Astrocyte of the cerebellum (primary cell): ENCODE measurements at places on chromosomes 16 and 17.

DNA sequence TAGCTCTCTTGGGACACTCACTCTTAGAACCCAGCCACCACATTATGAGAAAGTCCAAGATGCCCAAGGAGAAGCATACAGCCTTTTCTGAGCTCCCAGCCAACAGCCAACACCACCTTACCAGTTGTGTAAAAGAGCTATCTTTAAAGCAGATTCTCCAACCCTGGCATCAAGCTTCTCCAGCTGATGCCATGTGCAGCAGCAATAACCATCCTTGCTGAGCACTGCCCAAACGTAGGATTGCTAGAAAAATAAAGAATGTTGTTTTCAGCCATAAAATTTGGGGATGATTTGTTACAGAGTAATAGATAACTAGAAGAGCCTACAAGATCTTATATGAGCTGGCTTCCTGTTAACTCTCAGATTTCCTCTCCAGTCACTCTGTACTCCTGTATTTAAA lies 443.7 kb upstream of the DYNLRB2 start:
- no peak for DNase-seq

GRCh38 chr17:41351177-41351576 lies 549 bp upstream of the KRT33A start:
- DNase-seq = no peak

DNA sequence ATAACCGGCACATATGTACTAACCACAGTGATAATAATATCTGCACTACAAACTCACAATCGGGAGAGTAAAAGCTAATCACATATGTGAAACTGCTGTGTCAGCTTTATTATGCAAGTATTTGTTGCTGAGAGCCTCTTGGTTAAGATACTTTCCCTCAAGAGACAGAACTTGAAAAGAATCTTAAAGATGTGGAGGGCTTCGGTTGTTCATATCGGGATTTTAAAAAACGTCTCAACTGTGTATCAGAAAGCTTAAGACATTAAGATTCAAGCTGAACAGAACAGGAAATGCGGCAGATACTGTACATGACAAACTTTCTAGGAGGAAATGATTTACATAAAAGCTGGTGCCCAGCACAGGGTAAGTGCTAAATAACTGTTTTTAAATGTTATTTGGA lies 27.5 kb upstream of the HLF start:
- no peak for DNase-seq

DNA sequence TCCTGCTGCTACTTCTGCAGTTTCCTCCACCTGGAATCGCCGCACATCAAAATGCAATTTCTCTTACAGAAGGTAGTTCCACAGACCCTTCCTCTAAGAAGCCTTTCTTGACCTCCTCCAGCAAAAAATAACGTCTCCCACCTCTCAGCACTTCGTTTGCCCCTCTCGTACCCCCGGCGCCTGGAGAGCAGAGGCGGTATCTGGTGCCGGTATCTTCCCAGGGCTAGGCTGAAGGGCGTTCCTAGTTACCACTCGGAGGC lies 482 bp downstream of the DCTPP1 start:
- no peak for DNase-seq

- no peak for DNase-seq
These were observed 750.7 kb downstream of the KCNJ18 start for GRCh38 chr17:22443061-22443460.

DNA sequence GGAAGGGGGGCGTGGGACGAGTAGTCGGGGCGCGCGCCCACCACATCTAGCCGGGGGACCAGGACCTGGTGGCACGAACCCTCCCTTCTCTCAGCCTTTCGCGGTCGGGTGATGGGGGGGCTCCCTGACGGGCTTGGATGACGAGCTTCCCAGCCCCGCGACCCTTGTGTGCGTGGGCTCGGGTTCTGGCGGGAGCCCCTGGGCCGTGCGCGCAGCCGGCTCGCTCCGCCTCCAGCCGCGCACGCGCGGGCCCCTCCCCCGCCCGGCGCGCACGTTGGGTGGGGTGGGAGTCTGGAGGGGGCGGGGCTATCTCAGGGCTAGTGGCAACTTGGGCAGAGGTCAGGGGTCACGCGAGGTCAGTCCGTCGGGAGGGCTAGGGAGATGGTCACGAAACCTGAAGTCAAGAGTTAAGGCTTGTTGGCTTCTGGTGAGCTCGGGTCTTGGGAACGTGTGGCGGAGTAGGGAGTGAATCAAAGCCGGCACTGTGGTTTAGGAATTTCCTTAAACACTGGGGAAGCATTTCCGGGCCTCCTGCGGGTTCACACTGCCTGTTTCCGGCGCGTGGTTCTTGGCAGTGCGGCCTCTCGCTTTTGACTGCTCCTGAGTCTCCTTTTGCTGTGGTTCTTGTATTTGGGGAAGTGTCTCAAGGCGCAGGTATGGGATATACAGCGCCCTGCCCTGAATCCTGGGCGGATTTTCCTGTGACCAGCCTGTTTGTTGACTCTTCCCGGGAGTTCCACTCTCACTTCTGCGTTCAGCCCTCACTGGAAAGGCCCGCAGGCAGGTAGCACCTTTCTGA lies at the start of gene SRCAP:
TSS of gene SRCAP (plus strand) at position 356 of the 799 bp plus-strand sequence. CDS start 1,654 bp downstream, outside the sequence.
- DNase-seq = peak; percentile 32

DNA sequence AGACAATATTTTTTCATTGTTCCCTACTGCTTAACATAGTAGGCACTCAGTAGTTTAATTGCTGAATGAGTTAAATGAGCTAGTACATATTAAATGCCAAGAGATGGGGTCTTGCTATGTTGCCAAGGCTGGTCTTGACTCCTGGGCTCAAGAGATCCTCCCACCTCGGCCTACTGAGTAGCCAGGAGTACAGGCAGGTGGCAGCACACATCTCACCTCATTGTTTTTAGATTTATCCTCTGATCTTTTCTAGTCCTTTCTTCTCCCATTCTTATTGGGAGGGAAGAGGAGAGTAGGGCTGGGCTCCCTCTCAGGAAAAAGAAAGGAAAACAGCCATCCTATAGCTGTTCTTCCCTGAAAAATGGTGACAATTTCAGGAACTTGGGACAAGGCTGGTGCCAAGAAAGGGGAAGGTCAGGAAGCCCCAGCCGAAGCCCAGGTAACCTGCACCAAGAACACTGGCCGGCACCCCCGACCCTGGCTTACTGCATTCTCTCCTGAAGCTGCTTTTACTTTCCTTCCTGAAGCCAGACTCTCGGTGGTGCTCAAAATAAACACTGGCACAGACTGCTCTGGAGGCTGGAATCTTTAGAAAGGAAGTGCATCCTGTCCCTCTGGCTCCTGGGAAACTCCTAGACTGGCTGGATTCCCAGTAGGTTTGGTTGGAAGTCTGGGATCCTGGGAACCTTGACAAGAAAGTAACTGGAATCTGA lies 2.7 kb downstream of the TNFAIP1 start:
- DNase-seq = peak; percentile 49

GRCh38 chr16:10966129-10966528 lies 21.8 kb downstream of the CLEC16A start:
- no peak for DNase-seq

- no peak for DNase-seq
These were observed 969.1 kb upstream of the CDH8 start for GRCh38 chr16:63005356-63005755.

- no peak for DNase-seq
These were observed 11.3 kb upstream of the PITPNM3 start for GRCh38 chr17:6567528-6568183.

- no peak for DNase-seq
These were observed 54.0 kb downstream of the CNGB1 start for GRCh38 chr16:57916735-57917438.

DNA sequence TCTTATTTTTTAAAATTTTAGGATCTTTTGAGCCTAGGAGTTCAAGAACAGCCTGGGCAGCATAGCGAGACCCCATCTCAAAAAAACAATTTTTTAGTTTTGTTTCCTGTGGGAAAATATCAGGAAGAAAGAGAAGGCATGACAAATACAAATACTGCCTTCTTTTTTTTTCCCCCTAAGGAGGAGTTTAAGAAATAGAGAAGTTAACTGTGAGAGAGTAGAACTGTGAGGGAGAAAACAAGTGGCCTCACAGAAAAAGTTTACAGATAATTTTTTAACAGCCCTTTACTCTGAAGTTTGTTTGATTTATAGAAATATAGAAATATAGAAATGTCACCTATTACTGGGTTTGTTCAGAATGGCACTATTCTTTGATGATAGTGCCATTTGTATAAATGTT lies 21.1 kb downstream of the TTYH2 start:
- no peak for DNase-seq

DNA sequence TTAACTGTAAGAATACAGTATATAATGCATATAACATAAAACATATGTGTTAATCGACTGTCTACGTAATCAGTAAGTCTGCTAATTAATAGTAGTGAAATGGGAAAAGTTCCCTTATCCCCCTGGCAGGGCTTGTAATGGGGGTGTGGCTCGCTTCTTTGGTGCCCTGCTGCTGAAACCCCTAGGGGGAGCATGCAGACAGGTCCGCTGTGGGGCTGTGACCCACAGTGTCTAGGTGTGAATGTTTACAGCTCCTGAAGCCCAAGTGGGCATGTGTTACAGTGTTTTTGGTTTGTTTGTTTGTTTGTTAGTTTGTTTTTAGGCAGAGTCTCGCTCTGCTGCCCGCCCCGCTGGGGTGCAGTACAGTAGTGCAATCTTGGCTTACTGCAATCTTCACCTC lies 495.7 kb downstream of the SHISA9 start:
- DNase-seq = no peak

DNA sequence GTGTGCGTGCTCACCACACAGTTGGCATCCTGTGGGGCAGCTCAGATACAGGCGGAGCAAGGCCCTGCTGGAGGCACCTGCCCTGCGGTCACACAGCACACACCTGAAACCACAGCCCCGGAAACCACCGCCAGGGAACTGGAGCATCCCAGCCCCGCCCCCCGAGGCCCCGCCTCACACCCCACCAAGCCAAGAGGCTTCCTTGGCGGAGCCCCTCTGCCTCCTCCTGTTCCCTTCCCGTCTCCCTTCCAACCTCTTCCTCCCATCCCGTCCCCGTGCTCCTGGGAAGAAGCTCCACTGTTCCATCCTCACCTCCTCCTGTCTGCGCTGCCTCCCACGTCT lies 205.5 kb downstream of the NTN1 start:
- DNase-seq = no peak

- no peak for DNase-seq
These were observed 60.8 kb downstream of the COG7 start for GRCh38 chr16:23392223-23392600.

DNA sequence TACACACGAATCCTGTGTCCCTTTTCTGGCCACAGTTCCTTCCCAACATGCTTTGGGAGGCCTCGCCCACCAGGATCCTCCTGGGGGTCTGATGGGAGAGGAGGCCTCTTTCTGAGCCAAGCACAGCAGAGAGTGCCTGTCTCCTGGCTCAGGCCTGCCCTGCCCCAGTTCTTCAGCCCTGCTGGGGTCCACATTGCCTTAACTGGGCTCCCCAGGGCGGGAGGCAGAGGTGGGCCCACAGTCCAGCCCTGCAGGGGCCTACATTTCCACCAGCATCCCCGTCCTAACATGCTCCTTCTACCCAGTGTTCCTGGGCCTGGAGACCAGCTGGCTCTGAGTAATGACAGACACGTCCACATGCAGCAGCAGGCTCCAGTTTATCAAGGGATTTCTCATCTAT lies 29.6 kb downstream of the WNT9B start:
- no peak for DNase-seq

DNA sequence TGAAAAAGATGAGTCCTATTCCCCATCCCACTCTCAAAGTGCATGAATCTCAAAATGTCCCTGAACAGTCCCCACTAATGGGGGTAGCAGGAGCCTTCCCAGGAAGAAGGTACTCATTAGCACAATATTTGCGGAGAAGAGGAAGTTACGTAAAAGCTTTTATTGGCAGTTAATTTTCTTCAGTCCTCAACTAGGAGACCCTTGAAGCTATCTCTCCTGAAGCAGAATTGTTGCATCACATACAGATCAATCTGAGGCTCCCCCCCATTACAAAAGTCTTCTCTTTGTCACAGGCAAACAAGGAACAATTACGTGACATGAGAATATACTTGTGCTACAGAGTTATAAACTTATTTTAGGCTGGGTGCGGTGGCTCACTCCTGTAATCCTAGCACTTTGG lies 14.2 kb downstream of the SLFN12L start:
- DNase-seq = no peak

GRCh38 chr16:2490190-2491105 lies 15.5 kb downstream of the TBC1D24 start:
- DNase-seq = no peak

DNA sequence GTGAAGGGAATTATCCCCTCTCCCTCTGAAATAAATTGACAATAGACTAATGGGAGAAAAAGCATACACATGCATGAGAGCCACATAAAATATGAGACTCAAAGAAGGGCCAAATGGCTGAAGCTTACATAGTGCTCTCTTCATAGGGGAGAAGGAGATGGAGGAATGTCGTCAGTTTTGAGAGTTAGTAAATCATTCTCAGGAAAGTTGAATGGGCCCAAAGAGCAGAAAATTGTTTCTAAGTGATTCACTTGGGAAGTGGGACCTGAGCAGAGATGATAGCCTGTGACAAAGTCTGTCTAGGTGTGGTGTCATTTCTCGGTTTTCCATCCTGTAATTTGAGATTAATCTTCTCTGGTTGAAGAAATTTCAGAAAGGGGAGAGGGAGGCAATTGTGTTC lies 35.0 kb downstream of the BCAS3 start:
- DNase-seq = no peak

GRCh38 chr16:50227665-50228064 lies 38.7 kb upstream of the ADCY7 start:
- no peak for DNase-seq

DNA sequence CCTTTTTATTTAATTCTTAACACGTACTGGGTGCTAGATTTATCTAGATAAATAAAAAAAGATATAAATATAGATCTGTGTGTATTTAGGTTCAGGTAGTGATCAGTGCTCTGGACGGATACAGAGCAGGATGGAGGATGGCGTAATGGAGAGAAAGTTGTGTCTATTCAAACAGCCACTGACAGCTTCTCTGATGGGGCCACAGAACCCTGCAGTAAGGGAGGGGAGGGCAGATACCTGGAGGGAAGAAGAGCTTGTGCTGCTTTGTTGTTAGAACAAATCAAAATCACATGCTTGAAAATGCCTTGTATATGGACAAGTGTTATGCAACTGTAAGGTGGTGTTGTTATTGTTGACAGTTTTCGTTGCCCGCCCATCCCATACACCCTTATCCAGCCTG lies 170.2 kb downstream of the UTP18 start:
- no peak for DNase-seq

DNA sequence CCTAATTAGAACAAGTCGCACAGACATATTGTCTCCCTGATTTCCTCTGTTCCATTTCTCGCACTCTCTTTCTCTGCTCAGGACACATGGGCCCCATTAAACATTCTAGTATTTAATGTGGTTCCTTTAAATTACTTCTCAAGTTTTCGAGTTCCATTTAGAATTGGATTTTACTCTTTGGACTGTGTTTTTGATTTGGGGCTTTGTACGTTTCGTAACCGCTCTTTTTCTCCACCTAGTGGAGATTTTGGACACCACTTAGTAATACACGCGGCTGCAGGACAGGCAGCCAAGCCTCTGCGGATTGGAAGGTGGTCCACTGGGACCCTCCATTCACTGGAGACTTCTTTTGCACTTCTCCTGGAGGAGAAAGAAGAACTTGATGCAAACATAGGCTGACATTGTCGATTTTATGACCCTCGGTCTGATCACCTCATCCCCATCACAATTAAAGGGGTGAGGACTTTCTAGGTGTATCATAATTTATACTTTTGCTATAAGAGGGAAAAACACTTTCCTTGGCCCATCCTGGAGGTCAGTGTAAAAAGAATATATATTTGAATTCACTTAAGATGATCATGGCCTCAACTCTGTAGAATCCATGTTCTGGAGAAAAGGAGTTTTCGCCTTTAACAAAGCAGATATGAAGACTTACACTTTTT lies 85.7 kb downstream of the NOG start:
- peak; percentile 16 for DNase-seq

- DNase-seq = no peak
These were observed 23.9 kb upstream of the KLHDC4 start for GRCh38 chr16:87789437-87790291.

GRCh38 chr17:34156741-34157589 lies 98.1 kb upstream of the CCL2 start:
- no peak for DNase-seq
